NCI-H2081 (cell line): ENCODE measurements at places on chromosomes 16 and 17.

DNA sequence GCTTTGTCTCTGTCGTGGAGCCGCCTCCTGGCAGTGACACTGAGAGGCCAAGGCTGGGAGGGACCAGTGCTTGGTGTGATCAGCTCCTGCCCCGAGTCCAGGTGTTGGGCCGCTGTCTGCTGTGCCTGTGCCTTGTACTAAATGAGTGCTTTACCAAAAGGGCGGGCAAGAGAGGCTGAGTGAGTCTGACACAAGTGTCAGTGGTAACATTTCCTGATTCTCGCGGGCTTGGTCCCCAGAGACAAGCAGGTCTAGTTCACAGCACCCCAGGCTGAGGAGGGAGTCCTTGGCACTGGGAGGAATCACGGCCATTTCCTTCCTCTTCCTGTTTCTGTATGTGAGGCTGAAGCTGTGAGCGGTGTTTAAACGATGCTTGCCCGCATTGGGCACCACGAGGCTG, 30.2 kb downstream of the PLD6 start:
- DNase-seq: no peak

DNA sequence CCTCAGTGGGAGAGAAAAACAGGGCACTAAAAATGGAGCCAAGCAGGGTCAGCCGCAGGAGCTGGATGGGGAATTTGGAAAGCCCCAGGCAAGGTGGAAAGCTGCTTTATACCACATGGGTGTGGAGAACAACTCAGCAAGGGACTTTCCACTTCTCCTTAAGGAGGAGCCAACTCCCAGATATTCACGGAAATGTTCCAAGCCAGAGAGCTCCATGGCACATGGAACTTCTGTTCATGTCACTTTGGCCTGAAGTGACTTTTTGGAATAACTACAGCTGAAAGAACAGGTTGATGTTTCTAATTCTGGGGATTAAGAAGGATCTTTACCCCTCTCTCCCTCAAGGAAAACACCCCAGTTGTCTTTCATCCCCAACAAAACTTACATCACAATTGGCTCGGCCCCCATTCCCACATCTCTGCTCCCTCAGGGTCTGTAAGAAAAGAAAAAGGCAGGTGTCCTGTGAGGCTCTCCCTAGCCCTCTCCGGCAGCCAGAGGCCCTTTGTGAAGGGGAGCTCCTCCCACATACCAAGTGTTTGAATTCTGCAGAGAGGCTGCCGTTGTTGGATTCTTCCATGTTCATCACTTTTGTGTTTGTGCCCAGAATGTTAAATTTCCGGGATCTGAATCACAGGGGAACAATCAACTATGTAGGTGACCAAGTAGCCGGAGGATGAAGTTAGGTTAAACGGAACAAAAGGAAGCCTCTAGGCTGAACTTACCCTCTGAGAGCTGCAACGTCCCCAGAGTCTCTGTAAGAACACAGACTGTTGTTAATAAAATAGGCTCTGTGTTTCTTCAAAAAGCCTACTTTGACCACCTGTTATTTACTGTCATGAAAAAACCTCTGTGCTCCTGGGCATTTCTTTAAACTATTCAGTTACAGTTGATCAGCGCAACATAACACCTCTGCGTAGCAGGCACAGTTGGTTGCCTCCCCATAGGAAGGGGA, 41.0 kb downstream of the STAT5A start:
- no peak for DNase-seq

DNA sequence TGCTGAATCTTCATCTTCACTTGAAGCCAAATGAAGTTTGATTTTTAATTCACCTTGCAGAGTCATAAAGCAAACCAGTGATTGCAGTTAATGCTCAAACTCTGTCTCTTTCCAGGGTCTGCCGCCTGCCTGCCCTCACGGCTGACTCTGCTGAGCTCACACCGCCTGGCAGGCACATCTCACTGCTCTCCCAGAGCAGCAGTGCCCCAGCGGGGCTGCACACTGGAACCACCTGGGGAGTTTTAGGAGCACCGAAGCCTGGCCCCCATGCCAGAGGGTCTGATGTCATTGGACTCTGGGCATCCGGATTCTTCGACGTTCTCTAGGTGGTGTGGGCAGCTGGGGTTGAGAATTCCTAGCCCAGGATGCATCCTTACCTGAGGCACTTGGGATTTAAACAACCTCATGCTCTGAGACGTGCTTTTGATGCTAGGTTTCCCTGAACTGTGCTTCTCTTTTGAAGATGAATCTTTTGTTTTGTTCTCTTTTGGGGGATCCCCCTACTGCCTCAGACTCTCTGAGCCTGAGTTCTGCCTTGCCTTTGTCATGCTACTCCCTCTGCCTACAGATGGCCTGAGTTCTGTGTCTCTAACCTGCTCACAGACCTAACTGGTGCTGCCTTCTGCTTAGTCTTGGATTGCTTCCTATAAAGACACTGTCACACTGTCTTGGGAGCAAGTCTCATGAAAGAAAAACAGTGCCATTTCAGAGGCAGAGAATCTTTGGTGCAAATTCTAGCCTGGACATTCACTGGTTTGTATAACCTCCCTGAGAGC, 438.1 kb upstream of the CCL2 start:
- no peak for DNase-seq

GRCh38 chr17:74549343-74549742, 3.4 kb upstream of the CD300C start:
- DNase-seq: no peak

DNA sequence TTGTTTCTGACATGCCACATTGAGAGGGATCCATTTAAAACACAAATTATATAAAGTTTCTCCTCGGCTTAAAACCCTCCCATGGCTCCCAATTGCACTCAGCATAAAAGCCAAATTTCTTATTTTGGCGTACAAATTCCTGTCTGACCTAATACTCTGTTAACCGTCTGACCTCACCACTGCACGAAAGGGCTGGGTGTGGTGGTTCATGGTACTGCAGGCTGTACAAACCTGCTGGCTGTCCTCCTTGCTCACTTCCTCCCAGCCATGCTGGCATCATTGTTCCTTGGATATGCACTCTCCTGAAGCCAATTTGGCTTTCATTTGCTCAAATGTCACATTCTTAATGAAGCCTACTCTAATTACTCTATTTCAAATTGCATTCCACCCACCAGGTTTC, 301.6 kb upstream of the C16orf82 start:
- no peak for DNase-seq
